ENCODE measurements at places on chromosomes 2 and 18.

DNA sequence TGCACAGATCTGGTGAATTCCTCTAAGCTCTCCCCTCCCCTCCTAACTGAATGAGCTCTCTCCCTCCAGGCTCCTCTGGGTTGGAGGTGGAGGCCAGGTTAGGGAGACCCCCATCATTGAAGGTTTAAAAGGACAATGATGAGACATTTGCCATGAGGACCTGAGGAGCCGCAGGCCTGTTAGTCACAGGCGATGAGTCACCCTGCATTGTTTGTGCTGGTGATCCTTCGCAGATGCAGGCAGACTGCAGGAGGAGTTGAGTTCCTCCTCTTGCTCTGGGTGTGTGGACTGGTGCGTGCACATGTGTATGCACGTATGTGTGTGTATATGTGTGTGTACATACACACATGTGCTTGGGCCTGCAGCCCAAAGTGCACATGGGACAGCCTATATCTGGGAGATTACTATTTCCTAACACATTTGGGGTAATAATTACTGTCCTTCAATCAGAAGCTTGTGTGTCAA is 42.0 kb downstream of the MCFD2 start:
- H3K4me3 ChIP-seq: no peak overlapping the region
- H3K36me3 ChIP-seq: no peaks in the 10 kb centered on the region
- peaks cover 53% of the 10 kb centered on the region for H3K4me1 ChIP-seq
- peak; percentile 94 for DNase-seq
- H3K27ac ChIP-seq: peak overlapping the region; percentile 84

- no peak overlapping the region for H3K27ac ChIP-seq
- peaks cover 22% of the 10 kb centered on the region for H3K27me3 ChIP-seq
- peaks cover 4% of the 10 kb centered on the region for H3K4me1 ChIP-seq
- DNase-seq: no peak
These were observed 2.2 kb upstream of the KCNH7 start for GRCh38 chr2:162840598-162841246.

DNA sequence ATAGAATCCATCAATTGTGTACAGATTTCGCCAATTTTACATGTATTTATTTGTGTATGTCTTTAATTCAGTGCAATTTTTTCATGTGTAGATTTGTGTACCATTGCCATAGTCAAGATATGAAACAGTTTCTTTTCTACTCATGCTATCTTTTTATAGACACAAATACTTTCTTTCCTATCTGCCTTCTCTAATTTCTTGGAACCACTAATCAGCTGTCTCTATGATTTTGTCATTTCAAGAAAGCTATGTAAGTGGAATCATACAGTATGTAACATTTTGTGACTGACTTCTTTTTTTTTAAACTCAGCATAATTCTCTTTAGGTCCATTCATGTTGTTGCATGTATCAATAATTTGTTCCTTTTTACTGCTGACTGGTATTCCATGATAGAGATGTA is 33.3 kb downstream of the KIAA1328 start:
- H3K27ac ChIP-seq: no peak overlapping the region
- no peak for DNase-seq
- H3K4me3 ChIP-seq: no peak overlapping the region
- H3K36me3 ChIP-seq: peaks cover 3% of the 10 kb centered on the region

DNA sequence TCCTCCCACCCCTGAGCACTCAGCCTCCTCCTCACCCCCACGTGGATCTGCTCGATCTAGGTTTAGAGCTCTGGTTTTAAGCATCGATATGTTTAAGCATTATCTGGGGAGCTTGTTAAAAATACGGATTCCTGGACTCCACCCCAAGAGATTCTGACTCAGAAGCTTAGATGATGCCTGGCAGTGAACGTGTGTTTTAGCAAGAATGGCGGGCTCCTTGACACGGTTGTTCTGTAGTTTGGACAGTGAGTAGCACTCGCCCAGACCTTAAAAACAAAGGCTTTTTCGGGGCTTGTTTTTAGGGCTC is 47.3 kb downstream of the LDLRAD4 start:
- DNase-seq: no peak
- peak overlapping the region; percentile 71 for H3K27ac ChIP-seq
- no peaks in the 10 kb centered on the region for H3K36me3 ChIP-seq
- H3K27me3 ChIP-seq: no peaks in the 10 kb centered on the region
- H3K4me3 ChIP-seq: no peak overlapping the region

DNA sequence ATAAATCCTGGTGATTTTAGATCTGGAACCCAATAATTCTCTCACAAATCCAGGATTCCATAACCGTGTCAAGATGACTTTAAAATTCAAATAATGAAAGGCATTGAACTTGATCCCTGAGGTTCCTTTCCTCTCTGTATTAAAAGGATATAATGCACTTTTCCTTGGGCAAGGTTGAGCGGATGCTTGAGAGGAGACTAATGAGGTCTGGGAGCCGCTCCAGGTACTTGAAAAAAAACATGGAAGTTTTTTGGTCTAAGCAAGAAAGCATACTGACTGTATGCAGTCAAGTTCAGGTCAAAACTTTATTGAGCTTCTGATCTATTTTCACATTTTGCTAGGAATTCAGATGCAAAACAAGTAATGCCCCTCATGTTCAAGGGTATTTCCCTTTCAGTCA is 318.5 kb downstream of the RAD51AP2 start:
- H3K4me3 ChIP-seq: no peak overlapping the region
- H3K36me3 ChIP-seq: no peaks in the 10 kb centered on the region
- H3K27me3 ChIP-seq: no peaks in the 10 kb centered on the region
- DNase-seq: no peak
- no peak overlapping the region for H3K27ac ChIP-seq
